ENCODE measurements at places on chromosomes 13 and 19.
A peak's percentile ranks its signal among the peaks of the same experiment; 100 is the strongest.

GRCh38 chr13:40345654-40346372, 320.6 kb downstream of the FOXO1 start:
- no peak for DNase-seq

GRCh38 chr19:57830071-57830602, at the start of gene ZNF587B:
TSS of gene ZNF587B (plus strand) at chr19:57830299. CDS start at chr19:57830529, 230 bp downstream.
- DNase-seq, result no peak

- no peak for DNase-seq
These were observed 27.7 kb upstream of the ARGLU1 start for GRCh38 chr13:106595625-106596024.

GRCh38 chr13:110246530-110246929, 60.4 kb downstream of the COL4A1 start:
- DNase-seq, result no peak

DNA sequence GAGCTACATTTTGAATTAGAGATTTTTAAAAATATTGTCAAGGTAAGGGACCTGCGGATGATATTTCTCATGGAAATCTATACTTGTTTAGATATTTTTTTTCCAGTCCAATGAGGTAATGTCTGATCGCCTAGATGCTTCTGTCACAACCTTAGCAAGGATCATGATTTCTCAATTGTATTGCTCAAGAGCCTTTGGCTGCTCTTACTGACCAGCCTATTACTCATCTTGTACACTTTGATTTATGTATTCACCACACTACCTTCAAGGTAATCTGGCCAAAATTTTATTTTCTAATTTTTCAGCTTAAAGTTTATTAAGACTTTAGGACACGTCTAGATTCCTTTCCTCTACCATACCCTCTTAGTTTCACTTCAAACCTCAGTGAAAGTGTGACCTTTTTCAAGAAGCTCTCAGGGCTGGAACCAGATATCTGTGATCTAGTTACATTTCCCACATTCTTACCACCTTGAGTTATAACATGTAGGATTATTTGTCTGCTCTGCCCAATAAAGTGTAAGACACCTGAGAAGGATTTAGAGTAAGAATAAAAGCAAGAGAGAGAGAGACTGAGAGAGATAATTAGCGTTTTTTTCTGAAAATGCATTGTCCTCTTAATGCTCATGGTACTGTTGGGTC, 197.1 kb downstream of the ITGBL1 start:
- DNase-seq, result no peak

- no peak for DNase-seq
These were observed 50.9 kb downstream of the PCCA start for GRCh38 chr13:100139817-100140216.

- no peak for DNase-seq
These were observed 165.8 kb downstream of the DCLK1 start for GRCh38 chr13:35965226-35965927.

GRCh38 chr13:26340807-26341206, 86.9 kb downstream of the CDK8 start:
- no peak for DNase-seq

- DNase-seq, result no peak
These were observed 32.0 kb downstream of the KLF5 start for GRCh38 chr13:73090823-73091187.

- DNase-seq, result no peak
These were observed 467 bp upstream of the CLN5 start for GRCh38 chr13:76991432-76991795.

DNA sequence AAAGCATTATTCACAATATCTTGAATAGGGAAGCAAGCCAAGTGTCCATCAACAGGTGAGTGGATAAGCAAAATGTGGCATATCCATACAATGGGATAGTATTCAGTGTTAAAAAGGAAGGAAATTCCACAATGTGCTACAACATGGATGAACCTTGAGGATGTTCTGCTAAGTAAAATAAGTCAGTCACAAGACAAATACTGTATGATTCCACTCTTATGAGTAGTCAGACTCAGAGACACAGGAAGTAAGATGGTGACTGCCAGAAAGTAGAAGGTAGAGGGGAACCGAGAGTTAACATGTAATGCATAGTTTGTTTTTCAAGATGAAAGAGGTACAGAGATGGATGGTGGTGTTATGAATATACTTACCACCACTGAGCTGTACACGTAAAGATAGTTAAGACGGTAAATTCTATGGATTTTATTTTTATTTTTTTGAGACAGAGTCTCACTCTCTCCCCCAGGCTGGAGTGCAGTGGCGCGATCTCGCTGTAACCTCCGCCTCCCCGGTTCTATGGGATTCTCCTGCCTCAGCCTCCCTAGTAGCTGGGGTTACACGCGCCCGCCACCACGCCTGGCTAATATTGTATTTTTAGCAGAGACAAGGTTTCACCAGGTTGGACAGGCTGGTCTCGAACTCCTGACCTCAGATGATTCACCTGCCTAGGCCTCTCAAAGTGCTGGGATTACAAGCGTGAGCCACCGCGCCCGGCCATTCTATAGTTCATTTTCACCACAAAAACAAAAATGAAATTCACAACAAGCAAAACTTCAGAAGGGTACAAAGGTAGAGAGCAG, 1.0 kb upstream of the CHAMP1 start:
- DNase-seq, result no peak

- peak; percentile 78 for DNase-seq
These were observed 4.5 kb downstream of the FAM174C start for GRCh38 chr19:1279782-1280341.

GRCh38 chr13:112974671-112975070, 5.7 kb downstream of the MCF2L start:
- DNase-seq, result no peak

GRCh38 chr13:30173303-30173610, 134.1 kb downstream of the KATNAL1 start:
- no peak for DNase-seq

GRCh38 chr13:34546344-34547250, 395.5 kb upstream of the NBEA start:
- no peak for DNase-seq

- no peak for DNase-seq
These were observed 25.0 kb downstream of the SHC2 start for GRCh38 chr19:435707-436412.

DNA sequence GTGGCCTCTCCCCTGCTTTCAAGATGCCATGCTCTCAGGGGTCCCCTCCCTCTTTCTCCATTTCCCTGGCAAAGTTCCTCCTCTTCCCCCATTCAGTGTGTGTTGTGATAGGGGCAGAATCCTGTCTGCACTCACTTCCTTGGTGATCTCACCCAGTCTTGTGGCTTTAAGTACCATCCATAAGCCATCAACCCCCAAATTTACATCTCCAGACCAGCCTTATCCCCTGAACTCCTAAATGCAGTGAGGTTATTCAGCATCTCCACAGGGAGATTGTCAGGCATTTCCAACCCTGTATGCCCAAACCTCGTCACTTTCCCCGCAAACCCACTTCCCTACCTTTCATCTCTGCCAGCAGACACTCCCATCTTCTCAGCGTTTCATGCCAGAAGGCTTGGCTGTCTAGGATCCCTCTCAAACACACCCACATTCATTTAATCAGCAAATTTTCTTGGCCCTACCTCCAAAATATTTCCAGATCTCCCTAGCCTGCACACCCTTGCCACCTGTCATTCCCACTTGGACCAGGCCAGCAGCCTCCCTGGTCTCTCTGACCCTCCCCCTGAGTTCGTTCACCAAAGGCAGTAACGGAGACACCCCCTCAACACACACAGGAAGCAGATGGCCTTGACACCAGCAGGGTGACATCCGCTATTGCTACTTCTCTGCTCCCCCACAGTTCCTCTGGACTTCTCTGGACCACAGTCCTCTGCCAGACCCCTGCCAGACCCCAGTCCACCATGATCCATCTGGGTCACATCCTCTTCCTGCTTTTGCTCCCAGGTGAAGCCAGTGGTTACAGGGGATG, at the start of gene HCST:
Gene HCST (plus strand): TSS at position 676 of the 808 bp plus-strand sequence. CDS start 65 bp downstream, at position 741.
- DNase-seq, result no peak

DNA sequence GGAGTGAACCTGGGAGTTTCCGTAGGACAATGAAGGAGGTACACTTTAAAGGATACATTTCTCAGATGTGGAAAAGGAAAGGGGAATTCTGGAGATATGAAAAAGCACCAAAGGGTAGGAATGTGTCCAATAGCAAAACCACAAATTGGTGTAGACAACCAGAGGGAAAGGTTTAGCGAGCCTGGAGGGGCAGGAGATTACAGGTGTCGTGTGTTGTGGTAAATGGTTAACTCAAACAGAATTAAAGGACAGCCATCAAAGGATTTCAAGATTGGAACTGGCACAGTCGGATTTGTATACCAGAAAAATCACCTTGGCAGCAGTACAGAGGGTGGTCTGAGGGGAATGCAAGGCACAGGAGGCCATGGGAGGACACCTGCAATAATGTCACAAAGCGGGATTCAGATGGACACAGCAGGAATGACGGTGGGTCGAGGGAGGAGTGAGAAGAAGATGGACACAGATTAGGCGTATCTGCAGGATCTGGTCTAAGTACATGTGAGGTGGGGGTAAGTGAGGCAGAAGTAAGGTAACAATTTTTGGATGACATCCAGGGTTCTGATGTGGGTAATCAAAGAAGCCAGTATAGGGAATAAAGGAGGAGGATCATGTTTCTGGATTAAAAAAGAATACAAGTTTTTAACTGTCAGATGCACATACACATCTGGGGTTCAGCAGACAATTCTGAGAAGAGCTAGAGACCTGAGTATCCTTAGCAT, 361.6 kb downstream of the KLF12 start:
- no peak for DNase-seq

DNA sequence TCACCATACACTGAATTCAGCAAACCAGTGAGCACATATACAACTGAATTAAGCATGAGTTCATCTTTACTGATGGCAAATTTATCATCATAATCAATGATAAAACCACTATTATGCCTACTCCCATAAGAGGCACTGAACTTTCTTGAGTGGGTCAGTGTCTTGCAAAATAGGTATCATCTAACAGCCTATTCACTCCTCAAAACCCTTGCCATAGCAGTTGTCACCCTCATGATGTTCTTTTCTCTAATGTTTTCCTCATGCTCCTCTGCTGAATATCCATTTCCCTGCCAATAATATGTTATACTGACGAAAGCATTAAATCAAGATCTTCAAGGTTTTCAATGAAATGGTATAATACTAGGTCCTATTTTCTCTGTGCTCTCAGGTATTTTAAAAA, 5.6 kb downstream of the ARGLU1 start:
- DNase-seq, result no peak

GRCh38 chr19:4977299-4978174, 8.6 kb downstream of the KDM4B start:
- no peak for DNase-seq
